ENCODE measurements at places on chromosomes 1 and 21. TPM values are rescaled to one million over a fixed set of nuclear protein-coding genes. Genes with fewer than 3 reads are reported as not detected.

- DNase-seq = peak; percentile 57
These were observed 499.2 kb downstream of the OMA1 start for GRCh38 chr1:58047265-58047858.

DNA sequence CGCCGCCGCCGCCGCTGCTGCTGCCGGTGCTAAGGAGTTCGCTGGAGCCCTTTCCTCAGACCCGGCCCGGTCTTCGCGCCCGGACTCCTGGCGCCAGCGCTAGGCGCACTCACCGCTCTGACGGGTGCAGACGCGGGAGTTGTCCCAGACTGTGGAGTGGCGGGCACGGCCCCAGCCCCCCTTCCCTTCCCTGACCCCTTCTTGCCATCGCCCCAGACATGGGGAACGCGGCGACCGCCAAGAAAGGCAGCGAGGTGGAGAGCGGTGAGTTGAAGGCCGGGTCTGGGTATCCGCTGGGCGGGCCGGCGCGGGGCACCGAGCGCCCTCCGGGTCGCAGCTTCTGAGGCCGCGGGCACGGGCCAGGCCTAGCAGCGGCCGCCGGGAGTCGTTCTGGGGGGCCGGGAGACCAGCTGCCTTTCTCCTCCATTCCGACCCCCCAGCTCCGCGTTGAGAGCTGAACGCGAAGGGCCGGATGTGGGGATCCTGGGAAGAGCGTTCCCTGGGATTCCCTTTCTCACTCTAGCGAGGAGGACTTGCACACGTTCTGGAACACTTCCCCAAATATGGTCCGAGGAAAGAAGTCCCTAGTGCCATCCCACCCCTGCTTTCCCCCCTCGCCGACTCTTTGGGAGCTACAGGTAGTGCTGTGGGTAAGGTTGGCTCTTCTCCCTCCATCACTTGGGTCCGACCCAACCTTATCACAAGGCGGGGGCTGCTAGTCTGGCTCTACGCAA lies 65.8 kb upstream of the PRKACB start:
- DNase-seq = no peak

DNA sequence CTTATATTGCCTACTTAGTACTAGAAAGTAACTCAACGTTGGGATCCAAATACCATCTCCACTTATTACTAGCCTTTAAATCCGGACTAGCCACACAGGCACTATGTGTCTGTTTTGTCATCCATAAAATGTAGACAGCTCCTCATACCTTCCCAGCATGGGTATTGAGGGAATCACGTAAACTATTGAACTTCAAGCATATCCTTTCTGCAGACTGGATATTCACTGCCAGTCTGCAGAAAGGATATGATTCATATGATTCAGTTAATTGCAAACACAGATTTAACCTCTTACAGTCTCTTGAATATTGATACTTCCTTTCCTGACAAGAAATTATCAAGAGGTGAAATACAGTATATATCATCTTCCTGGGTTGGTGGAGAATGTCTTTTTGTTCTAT lies 186.0 kb downstream of the LEPR start:
- DNase-seq = no peak

- DNase-seq = peak; percentile 45
These were observed 11.7 kb upstream of the EXTL1 start for GRCh38 chr1:26009796-26010447.

DNA sequence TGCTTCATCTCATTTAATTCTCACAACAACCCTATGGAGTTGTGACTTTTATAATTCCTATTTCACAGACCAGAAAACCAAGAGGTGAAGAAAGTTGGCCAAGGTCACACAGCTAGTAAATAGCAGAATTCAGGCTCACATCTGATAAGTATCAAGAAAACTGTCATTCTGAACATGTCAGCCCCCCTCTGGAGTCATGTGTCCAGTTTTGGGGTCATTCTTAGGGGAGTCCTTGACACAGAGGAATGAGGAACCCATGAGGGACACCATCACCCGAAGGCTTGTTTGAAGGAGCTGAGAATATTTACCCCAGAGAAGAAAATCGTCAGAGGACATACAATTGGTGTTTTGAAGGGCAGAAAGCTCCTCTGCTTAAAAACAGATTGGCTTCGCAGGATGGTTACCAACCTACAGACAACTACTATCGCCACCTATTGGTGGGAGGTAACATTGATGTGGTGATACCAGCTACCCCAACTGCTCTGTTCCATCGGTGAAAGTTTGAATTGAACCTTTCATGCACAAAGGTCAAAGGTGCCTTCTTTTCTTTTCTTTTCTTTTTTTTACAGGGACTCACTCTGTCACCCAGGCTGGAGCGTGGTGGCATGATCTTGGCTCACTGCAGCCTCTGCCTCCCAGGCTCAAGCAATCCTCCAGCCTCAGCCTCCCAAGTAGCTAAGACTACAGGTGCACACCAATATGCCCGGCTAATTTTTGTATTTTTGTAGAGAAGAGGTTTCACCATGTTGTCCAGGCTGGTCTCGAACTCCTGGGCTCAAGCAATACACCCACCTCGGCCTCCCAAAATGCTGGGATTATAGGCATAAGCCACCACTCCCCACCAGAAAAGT lies 31.3 kb downstream of the NCMAP start:
- DNase-seq = no peak

- DNase-seq = no peak
These were observed 35.0 kb downstream of the ACKR1 start for GRCh38 chr1:159239551-159240220.

DNA sequence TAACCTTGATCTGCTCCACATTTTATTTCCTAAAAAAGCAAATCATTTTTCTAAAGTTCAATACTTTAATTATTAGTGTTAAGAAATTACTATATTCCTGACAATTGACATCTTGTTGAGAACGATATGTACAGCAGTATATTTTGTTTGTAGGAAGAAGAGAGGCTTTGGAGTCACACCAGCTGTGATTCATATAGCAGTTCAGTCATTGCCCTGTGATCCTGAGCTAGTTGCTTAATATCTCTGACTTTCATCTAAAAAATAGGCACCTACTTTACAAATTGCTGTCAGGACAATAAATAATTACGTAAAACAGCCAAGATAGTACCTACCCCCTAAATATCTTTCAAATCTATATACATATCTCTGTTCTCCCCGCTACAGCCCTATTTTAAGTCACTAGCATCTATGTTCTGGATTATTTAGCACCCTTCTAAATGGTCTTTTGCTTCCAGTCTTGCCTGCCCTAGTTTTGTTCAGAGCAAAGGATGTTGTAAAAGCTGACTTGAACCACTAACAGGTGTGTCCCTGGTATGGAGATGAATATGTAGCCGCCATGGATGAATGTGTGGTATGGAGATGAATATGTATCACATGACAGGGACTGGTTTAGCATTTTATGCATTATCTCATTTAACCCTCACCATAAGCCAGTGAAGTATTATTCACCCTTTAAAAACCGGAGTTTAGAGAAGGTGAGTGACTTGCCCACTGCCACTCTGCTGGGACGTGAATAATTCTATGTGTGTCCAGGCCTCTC lies 42.2 kb downstream of the RNF220 start:
- DNase-seq = no peak

GRCh38 chr1:53583868-53584776 lies 124.9 kb downstream of the DMRTB1 start:
- no peak for DNase-seq

GRCh38 chr1:174800216-174800851 lies 199.4 kb upstream of the CACYBP start:
- DNase-seq = no peak

GRCh38 chr1:47709872-47710231 lies 272.0 kb downstream of the FOXD2 start:
- peak; percentile 57 for DNase-seq

DNA sequence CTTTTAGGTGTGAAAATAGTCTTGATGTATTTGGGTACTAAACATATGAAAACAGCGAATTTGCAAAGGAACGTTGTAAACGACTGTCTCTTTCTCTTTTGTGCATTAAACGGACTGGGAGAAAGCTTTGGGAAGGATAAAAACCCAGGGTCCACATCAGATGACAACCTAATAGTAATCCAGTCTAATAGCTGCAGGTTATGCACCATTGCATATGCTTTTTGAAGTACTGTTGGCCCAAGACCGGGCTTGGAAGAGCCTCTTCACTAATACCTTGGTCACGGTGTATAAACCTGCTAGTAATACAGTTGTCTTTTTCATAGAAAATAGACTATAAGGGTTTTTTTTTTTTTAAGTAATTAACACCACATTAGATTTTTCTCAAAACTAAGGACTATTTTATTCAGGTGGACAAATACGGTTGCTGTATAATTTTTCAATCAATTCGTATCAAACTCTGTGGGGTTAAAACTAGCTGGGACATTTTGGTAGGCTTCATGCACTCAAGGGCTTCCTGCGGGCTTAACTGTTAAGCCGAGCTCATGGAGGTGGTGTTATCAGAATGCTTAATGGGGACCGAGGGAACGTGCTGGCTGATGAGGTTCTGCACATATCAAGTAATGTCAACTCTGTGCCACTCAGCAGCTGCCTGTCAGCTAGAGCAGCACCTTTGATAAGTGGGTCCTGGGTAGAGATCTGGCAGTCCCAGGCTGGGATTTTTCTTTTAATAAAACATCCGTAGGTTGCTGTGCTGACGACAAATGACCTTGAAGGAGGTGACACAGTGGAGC lies 2.1 kb downstream of the RYR2 start:
- DNase-seq = no peak

DNA sequence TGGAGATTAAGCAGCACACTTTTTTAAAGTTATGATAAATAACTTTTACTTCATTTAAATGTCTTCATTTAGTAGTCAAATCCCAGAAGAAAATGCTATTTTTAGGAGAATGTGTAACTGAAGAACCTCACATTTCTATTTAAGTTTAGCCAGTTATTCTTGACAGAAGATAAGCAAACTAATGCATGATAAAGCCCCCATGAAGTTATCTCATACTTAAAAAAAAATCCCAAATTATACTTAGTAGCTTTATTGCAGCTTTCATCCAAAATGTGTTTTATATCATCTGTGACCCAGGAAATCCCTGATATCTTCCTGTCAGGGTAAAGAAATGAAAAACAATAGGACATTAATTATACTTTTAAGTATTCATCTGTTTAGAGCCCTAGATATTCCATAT lies 124.8 kb upstream of the SYT6 start:
- DNase-seq = no peak

DNA sequence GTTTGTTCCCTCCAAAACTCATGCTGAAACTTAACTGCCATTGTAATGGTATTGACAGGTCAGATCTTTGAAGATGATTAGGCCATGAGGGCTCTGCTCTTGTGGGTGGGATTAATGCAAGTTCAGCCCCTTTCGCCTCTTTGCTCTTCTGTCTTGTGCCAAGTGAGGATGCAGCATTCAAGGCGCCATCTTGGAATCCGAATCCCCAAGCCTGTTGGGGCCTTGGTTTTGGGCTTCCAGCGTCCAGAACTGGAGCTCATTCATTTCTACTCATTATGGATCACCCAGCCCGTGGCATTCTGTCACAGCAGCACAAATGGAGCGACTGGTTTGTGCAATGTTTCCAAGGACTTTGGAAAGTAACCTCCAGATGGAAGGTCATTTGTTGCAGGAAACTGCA lies 5.6 kb downstream of the TTC34 start:
- no peak for DNase-seq

DNA sequence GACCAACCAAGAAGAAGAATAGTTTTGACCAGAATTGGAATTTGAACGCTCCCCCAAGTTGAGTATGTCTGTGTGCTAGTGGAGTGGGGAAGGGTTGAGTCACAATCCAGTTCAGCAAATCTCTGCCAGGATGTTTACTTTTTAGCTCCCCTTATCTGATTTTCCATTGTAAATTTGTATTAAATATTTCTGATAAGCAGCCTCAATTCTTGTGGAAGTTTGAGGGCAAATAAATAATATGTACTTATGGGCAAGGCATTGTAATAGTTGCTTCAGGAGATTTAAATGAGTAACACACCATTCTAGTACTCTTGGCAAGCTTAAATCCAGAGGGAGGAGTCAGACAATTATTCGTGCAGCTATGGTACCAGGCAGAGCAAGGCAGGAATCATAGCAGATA lies 14.4 kb downstream of the CXADR start:
- no peak for DNase-seq

- no peak for DNase-seq
These were observed 75.4 kb downstream of the RPAP2 start for GRCh38 chr1:92374223-92374622.

DNA sequence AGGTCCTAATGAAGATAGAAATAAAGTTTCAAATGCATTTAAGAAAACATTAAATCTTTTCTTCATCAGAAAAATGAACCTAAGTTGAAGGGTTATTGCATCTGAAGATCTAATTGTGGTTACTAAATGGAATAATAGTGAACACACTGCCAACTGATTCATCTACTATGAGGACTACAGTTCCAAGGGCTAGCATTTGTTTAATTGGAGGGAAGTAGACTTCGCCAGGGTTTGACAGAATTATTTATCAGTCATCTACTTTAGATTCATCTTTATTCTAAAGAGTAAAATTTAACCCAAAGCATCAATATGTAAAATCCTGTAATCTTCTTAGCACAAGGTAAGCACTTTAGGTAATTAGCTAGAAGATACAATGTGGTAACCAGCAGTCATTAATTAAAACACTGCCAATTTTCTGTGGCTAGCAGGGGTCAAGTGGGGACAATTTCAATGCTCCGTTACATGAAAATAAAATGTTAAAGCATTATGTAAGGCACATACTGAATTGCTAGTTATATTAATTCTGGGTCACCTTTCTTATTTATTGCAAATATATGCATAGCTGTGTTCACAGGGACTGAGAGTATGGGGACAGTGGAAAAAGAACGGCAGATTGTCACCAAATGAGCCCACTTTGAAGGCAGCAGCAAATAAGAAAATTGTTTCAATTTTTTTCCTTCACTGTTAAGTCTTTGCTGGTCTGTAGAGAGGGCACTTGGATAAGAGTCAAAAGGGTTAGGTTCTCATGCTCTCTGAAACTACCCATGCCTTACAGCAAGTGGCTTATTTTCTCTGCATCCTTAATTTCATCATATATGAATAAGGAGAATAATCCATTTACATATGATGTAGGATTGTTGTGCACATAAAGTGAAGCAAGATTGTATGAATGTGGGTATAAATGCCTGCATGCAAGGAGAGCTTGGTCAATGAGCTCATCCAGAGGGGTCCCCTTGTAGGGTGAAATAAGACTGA lies 416.0 kb downstream of the PCP4 start:
- no peak for DNase-seq

The HES5 gene
- total RNA-seq = 0.21 TPM

The KRTAP7-1 gene
- total RNA-seq = not detected

The KCNJ15 gene
- 0.14 TPM for total RNA-seq

The PEAR1 gene
- total RNA-seq = 0.89 TPM

The AVPR1B gene
- 0.46 TPM for total RNA-seq

The PPIAL4G gene
- total RNA-seq = not detected

The NECTIN4 gene
- total RNA-seq = 1.7 TPM

The CD1B gene
- not detected for total RNA-seq
